ENCODE measurements at places on chromosomes 3 and 15.

DNA sequence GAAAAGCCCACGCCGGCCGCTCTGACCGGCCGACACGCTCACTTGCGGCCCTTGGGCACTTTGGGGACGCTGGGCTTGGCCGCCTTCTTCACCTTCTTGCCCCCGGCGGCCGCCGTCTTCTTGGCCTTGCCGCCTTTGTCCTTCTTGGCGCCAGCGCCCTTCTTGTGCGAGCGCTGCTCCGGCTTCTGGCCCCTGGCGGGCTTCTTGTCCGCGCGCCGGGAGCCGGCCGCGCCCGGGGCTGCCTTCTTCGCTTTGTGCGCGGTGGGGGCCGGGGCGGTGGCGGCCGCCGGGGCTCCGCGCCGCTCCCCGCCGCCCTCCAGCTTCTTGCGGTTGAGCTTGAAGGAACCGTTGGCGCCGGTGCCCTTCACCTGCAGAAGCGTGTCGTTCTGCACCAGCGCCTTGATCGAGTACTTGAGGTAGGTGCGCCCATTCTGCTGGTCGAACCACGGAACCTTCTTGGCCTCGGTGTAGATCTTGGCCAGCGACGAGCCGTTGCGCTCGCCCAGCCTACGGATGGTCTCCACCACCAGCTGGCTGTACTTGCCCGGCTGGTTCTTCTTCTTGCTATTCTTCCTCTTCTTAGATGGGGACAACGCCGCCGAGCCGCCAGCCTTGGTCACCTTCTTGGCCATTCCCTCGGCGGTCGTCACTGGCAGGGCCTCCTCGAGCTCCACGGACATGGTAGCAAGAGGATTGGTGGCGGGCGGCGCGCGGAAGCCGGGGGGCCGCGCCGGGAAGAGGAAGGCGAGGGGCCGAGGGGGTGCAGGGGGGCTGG lies 36.7 kb downstream of the HMCES start:
- DNase-seq = peak; percentile 55

DNA sequence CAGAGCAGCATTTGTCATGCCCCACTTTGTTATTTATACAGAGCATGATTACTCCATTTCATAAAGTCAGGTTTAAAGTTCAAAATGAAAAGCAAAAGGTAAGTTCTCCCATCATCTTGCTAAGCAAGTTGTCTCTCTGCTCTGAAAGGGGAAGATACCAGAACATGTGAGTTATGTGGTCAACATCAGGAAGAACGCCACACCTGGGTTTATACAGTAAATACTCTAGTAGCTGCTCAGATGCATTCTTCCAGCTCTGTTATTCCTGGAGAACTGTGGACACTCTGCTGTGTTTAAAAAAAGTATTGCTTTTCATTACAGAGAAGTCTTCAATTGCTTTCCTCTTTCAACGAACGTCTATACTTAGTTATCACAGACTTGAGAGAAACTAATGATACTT lies 145.7 kb downstream of the PLCL2 start:
- DNase-seq = no peak

- no peak for DNase-seq
Observed at GRCh38 chr15:79562403-79562815, 130.3 kb downstream of the MINAR1 start.

DNA sequence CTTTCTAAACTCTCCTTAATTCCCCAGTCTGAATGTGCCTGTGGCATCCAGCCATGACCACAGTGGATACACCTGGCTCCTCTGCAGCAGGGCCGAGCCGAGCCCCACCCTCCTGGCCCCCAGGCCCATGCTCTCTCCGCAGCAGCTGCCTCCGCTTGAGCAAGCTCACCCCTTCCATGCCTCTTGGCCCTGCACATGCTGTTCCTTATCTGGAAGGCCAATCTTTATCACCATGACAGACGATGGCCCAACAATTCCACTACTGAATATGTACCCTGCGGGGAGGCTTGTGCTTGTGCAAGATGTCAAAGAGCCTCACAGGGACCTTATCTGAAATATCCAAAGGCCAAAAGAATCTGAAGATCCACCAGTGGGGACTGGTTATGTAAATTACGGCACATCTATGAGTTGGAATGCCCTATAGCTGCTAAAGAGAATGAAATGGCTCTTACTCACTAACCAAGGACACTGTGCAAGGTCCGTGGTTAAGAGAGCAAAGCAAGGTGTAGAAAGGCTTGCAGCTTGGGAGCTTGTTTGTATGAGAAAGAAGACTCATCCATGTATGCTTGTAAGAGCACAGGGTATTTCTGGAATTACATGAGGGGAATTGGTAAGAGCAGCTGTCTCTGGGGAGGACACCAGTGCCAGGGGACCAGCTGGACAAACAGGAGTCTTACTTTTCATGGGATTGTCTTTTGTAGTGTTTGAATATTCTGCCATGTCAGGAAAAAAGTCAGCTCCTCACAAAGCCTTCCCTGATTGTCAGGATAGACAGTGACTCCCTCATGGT lies 55.2 kb downstream of the WNT7A start:
- DNase-seq = no peak

- DNase-seq = no peak
Observed at GRCh38 chr3:194705227-194705626, 19.5 kb downstream of the FAM43A start.

GRCh38 chr3:13536432-13536831 lies 12.5 kb upstream of the FBLN2 start:
- no peak for DNase-seq

- no peak for DNase-seq
Observed at GRCh38 chr3:115758076-115758763, 134.9 kb downstream of the GAP43 start.

GRCh38 chr3:188282871-188283270 lies 128.9 kb downstream of the LPP start:
- DNase-seq = no peak

- DNase-seq = no peak
Observed at GRCh38 chr3:152243721-152244516, 24.8 kb upstream of the MBNL1 start.

DNA sequence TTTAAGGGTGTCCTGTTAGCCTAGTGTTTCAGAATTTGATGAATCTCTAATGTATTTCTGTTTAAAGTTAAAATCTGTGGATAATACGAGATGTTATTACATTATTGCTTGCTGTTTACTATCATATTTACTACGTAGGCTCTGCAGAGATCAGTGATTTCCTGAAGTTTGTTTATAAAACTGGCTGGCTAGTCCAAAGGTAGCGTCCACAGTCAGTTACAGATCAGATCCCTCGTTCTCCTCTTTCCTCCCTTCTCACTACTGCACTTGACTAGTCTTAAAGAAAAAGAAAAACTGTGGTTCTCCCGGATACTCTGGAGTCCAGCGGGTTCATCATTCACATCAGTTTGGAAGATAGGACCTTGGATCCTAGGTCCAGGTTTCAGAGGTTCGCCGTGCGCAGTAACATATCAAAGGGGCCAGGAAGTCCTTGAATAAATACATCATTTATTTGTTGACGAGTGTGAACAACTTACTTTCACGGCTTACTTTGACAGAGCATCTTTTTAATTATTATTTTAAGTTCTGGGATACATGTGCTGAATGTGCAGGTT lies 35.9 kb downstream of the ASB7 start:
- no peak for DNase-seq

- peak; percentile 74 for DNase-seq
Observed at GRCh38 chr15:42736178-42736792, 643 bp downstream of the CDAN1 start.

- no peak for DNase-seq
Observed at GRCh38 chr15:33310481-33311311, at the start of gene RYR3. RYR3 (plus strand) TSS chr15:33310967; CDS start chr15:33311046, 79 bp downstream.

DNA sequence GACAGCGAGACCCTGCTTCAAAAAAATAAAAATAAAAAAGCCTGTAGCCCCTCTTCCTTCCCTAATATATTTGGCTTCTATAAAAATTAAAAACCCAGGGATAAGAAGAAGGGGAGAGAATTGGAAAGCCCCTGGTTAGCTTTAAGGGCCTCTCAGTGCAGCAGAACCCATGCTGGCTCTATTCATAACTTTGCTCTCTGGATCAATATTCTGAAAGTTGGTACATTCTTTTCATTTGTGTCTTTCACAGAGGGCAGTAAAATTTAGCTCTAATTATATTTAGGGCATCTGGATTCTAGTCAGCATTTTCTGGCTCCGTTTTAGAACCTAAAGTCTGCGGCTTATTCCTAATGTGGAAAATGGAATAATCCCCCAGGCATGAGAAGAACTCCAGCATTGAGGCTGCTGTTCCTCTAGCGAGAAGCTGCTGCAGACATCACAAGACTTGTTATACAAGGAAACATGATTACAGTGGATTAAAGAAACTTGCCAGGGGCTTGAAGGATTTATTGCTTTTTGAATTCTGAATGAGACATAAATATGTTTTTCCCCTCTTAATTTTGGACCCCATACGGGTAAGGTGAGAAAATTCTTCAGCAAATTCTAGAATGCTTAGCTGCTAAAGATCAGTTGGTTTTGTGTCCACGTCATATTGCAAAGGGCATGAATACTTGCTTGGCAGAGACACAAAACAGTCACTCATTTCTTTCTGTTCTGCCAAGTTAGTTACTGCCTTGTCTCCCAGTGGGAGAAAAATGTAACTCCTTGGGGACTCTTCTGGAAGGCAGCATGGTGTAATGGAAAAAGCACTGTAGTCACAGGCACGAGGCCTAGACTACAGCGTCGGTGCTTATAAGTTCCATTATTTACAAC lies 177.7 kb downstream of the VGLL4 start:
- DNase-seq = no peak

DNA sequence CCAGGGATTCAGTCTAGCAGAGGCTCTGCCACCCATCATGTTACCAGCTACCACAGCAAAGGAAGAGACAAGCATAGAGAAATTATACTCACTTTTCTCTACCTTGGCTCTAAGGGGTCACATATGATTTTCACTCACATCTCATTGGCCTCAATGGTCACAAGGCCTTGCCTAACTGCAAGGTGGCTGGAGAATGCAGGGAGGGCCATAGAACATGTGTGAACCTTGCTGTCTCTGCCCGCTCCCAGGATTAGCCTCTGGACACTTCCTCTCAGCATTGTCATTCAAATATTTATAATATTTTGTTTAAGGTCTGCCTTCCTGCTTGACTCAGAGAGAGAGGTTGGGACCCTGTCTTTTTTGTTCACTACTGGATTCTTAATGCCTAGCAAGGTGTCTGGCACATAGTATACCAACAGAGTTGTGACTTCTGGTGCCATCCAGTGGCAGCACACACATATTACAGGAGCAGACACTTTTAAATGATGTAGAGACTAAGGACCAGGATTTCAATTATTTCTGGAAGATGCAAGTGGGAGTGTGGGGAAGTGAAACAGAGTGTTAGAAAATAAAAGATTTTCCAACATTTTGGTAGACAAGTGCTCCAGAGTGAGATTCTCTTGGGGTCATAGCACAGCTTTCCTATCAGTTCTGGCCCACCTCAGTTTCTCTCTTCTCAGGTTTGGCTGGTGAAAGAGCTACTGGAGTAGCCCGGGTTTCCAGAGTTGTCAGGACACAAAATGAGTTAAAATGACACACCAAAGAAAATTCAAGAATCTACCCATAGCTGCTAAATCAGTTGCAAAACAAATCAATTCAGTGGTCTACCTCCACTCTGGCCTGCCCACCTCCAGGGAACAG lies 119.0 kb upstream of the RASGRP1 start:
- peak; percentile 30 for DNase-seq

- DNase-seq = no peak
Observed at GRCh38 chr15:94834000-94834399, 602.6 kb downstream of the MCTP2 start.

GRCh38 chr15:51861557-51862359 lies 32.3 kb downstream of the TMOD3 start:
- DNase-seq = no peak

DNA sequence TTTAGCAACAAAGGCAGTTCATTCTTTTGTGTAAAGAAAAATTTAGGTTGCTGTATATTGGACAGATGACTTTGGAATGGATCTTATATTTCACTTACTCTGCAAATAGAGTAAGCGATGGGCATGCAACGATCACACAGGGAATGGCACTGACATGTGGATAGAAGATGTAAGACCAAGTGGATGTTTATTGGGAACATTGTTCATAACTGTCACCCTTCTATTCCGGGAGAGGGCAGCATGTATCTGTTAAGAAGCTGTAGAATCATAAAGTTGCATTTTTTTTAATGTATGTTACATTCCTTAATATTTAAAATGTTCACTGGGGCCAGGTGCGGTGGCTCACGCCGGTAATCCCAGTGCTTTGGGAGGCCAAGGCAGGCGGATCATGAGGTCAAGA lies 41.2 kb downstream of the HPS3 start:
- no peak for DNase-seq

- DNase-seq = no peak
Observed at GRCh38 chr3:186094271-186094670, 14.6 kb downstream of the ETV5 start.

- DNase-seq = no peak
Observed at GRCh38 chr15:63482874-63483323, 21.5 kb upstream of the USP3 start.

GRCh38 chr3:62467966-62468722 lies 94.8 kb upstream of the FEZF2 start:
- DNase-seq = no peak

DNA sequence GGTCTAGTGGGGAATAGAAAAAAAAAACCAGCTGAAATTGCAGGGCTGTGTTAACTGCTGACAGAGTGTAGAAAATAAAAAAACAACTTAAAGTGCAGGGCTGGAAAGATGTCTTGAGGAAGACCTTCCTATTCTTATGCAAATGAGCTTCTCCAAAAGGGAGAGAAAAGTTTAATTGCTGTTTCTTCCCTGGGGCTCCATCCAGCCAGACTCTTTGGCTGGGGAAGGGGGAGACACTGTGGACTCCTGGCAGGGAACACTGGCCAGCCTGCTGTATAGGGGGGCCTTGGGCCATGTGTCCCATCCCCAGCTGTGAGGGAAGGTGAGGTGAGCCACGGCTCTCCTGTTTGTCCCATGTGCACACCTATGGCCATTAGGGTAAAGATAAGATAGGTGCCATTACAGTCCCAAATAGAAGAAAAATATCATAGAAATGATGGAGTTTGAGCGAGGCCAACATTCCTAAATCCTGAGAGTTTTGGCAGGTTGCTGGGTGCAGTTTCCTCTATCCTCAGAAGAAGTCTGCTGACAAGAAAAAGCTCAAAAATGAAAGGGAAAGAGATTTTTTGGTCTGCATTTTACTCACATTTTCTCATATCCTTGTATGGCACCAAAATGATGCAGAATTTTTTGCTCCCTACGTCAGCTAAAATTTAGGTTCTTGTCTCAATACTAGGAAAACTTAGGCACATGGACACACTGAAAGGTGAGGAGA lies 901.7 kb downstream of the PLOD2 start:
- DNase-seq = no peak

DNA sequence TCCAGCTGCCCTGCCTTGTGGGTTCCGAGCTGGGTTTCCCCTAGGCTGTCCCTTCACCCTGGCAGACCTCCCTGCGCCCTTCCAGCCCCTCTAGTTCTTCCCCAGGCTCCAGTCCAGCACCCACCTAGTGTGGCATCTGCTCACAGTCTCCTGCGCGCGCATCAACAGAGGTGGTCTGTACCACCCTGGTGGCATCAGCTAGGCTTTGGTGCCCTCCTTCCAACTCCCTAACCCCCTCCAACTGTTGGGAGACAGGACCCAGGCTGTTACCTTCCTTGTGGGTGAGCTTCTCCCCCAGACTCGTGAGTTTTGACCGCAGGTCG lies 8.0 kb downstream of the CALML4 start:
- DNase-seq = no peak

DNA sequence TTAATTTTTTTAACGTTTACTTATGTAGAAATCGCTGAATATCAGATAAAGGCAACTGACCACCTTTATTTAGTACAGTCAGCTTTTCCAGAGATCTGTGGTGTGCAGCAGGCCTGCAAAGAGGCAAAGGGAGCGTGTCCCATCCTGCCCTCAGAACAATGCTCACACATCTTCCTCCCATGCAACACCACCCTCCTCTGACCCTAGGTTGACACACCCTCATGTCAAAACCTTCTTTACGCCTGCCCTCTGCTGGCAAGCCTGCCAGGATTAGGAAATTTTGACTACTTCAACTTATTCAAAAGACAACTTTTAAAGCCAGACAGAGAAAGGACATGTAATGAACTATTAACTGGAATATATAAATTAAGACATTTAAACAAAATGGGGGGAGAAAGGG lies 513.7 kb downstream of the FOXP1 start:
- peak; percentile 36 for DNase-seq
